Dermis microvascular lymphatic vessel endothelial cell (primary cell): ENCODE measurements at places on chromosomes 12 and 14. TPM values are rescaled to one million over a fixed set of nuclear protein-coding genes. Genes with fewer than 3 reads are reported as not detected.

Gene GLI1
- total RNA-seq: under 0.01 TPM in 1 of 2 replicates, not detected in the other

Gene KERA
- not detected in 2 replicates for total RNA-seq

Gene MRPS35
- 27.6 and 33.8 TPM in 2 replicates for total RNA-seq

Gene BICD1
- 12.8 and 28.4 TPM in 2 replicates for total RNA-seq
